ENCODE measurements at places on chromosomes 2 and 18.

- DNase-seq: peak; percentile 6
Measured at GRCh38 chr2:10530607-10531239, 82.6 kb upstream of the ODC1 start.

DNA sequence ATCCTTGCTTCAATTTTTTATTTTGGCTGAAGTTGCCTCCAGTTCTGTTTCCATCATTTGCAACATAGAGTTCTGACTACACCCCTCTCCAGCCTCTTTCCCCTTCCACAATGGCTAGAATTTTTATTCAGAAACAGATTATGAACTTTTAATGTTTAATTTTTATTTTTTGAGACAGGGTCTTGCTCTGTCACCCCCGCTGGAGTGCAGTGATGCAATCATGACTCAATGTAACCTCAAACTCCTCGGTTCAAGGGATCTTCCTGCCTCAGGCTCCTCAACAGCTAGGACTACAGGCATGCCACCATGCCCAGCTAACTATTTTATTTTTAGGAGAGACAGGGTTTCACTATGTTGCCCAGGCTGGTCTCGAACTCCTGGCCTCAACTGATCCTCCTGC lies 2.8 kb downstream of the NTSR2 start:
- no peak for DNase-seq

- no peak for DNase-seq
Measured at GRCh38 chr18:3541549-3542386, 91.8 kb downstream of the TGIF1 start.

DNA sequence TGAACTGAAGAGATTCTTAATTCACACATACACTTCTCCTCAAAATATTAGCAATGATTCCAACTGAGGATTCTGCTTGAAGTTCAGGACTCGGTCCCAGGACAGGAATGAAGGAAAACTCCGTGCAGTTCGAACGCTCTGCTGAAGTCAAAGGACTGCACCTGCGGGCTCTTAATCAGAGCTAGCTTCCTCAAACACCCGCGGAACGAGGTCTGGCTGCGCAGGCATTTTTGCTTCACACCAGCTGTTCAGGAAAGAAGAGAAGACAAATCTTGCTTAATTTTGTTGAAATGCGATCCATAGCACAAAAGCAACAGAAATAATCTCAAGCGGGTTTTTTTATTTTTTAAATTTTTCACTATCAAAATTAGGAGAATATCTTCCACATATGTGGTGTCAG lies 175.6 kb downstream of the LAMA1 start:
- DNase-seq: no peak

DNA sequence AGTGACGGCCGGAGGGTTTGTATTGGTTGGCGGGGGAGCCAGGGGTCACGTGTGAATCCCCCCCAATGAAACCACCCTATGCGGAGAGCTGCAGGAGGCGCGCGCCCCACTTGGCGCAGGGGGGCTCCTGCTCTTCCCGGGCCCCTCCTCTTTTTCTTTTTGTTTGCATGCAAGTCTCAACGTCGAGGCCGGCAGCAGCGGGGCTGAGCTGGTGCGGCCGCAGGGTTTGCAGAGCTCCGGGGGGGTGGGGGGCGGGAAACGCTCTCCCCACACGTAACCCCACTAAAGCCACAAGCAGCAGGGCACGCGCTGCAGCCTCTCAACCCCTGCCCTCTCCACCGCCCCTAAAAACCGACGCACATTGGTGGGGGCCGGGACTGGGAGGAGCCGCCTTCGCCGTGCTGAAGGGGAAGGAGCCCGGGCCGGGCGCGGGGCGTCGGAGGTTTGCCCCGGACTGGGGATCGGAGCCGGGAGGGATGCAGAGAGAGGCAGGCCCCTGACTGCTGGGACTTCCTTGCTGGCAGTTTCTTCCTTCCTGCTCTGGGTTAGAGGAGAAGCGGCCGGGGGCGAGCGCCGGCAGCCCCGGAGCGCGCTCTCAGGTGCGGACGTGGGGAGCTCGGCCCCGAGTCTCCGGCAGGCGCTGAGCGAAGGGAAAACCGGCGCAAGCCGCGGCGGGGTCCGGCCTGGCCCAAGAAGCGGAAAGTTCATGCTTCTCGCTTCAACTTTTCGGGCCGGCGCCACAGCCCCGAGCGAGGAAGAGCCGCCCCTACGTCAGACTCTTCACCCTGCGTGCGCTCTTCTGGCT lies 864 bp downstream of the LBH start:
- peak; percentile 90 for DNase-seq

DNA sequence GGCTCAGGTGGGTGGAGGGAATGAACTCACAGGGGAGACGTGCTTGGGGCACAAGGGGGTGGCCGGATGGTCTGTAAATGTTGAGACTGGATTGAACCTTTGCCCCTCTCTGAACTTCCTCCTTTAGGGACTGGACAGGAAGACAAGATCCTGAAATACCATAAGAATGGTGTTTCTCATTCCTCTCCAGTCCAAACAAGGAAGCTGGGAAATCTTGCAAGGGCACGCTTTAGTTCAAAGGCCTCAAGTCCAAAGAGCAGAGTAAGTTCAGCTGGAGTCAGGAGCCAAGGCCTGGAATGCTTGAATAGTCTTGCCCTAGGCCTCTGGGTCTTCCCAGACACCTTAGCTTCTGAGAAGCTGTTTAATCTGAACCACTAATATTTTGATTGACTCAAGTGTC lies 52.4 kb upstream of the SIX3 start:
- no peak for DNase-seq

GRCh38 chr2:36729067-36729466 lies 32.6 kb downstream of the VIT start:
- no peak for DNase-seq

- no peak for DNase-seq
Measured at GRCh38 chr18:59704146-59704545, 6.9 kb upstream of the CCBE1 start.

GRCh38 chr2:34030273-34030672 lies 431.2 kb upstream of the FAM98A start:
- no peak for DNase-seq

GRCh38 chr18:63617049-63617914 lies 26.8 kb downstream of the SERPINB4 start:
- no peak for DNase-seq

DNA sequence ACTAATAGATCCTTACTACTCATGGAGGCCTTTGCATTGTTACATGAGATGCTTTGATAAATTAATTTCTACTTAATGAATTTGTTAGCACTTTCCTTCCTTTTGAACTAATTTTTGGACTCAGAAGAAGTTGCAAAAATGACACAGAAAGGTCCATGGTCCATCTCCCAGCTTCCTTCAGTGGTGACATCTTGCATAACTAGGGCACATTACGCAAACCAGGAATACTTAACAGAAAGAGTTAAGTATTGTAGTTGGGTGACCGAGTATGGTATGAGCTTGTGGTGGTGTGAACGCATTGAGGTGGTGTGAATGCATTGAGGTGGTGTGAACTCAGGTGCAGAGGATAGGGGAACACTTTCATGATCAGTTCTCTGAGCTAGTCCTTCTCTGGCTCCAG lies 151.1 kb upstream of the TWIST2 start:
- DNase-seq: no peak

GRCh38 chr2:165610591-165611029 lies 141.1 kb downstream of the CSRNP3 start:
- DNase-seq: peak; percentile 2

DNA sequence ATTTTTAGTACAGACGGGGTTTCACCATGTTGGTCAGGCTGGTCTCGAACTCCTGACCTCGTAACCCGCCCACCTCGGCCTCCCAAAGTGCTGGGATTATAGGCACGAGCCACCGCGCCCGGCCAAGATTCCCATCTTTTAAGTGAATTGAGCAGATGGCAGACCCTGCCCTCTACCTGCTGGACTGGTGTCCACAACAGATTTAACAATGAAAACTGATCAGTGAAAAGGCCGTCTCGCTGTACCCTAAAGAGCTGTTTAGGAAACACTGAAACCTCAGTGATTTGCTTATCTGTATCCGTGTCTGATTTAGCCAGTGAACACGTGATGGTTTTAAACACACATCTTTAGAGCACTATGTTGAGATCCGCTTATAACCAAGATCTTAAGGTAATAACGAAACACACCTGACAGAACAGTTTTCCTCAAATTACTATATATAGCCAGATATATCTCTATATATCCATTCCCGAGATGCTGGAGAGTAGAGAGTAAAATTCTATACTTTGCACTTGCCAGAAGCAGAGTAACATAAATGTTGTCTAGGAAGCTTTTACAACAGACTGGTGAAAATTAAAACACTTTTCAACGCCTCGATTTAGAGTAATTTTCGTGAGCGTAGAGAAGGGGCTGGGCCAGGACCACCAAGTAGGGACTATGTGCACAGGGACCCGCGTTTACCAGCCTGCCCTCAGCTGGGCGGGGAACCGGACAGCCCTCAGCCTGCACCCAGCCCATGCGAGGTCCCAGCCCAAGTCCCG lies 594 bp downstream of the FAM161A start:
- peak; percentile 42 for DNase-seq

GRCh38 chr2:30722936-30723725 lies 84.1 kb downstream of the CAPN13 start:
- DNase-seq: no peak

GRCh38 chr18:30245766-30246455 lies 796.6 kb downstream of the DSC3 start:
- DNase-seq: no peak

DNA sequence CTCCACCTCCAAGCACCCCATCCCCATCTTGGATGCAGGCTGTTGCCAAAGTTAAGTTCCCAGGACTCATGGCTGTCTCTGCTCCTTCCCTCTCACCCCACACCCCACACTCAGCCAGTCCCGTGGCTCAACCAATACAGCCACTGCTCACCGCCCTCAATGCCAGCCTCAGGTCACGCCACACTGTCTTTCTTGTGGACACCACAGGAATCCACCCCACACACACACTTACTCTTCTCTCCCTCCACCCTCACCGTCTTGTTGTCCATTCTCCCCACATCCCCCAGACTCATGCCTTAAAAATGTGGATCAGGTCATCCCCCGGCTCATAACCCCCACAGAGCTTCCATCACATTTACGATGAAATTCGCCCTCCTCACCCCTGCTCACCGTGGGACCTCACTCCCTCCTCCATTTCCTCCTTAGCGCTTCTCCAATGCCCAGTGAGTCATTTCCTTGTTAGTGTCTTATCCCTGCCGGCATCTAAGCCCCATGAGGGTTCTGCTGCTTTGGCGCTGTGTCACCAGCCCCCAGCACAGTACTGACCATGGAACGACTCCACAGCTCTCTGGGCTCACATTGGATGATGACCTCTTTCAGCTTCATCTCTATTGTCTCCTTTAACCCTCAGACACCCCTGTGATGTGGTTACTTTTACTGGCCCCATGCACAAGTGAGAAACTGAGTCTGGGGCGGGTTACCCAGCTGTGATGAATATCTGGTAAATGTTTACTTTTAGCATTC lies 13.8 kb downstream of the MLPH start:
- DNase-seq: no peak

GRCh38 chr2:220417503-220417902 lies 790.1 kb downstream of the SLC4A3 start:
- no peak for DNase-seq

DNA sequence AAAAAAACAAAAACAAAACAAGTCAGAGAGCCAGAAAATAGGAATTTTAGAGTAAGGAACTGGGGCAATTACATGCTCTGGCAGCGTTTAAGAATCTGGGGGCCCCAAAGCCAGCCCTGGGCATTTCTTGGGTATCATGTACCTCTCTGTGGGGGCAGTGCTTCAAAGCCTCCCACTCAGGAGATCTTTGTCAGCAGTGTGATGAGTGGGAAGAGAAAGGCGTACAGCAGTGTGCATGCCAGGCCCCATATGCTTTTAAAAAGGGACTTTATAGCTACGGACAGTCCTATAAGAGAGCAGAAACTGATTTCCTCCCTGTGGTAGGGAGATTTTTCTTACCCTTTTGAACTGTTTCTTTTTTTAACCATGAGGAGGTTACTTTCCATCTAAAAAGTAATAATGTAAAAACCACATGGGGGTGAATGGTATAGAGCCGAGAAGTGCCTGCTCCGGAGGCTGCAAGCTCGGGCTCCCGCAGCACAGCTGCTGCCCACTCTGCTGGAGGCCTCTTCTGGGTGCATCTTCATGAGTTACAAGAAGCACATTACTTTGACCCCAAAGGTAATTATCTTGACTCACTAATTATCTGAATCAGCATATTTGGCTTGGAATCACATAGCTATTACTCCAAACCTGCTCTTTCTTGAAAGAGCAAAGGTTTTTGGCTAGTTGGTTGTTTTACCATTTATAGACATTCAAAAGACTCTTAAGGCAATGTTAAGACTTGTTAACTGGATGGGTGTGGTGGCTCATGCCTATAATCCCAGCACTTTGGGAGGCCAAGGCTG lies 46.4 kb downstream of the PROC start:
- no peak for DNase-seq

DNA sequence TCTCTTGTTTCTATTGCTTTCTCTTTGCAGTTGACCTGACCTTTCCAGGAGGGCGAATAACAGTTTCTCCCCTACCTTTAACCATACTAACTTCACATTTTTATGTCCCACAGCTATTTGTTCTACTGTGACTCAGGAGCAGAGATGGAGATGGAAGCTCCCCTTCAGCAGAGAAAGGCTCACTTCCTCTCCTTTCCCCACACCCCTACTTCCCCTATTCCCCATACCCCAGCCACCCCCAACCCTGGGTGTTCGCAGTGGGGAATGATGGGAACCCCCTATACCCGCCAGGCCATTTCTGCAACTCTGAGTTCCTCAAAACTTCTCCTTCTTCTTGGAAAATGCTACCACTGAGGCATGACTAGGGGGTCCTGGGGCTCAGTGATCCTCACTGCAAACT lies 285.4 kb upstream of the MGAT5 start:
- no peak for DNase-seq

GRCh38 chr2:11901351-11902069 lies 155.1 kb downstream of the LPIN1 start:
- DNase-seq: no peak

- DNase-seq: no peak
Measured at GRCh38 chr2:235703711-235704295, 210.0 kb downstream of the AGAP1 start.

GRCh38 chr18:36330435-36331052 lies 33.0 kb downstream of the FHOD3 start:
- no peak for DNase-seq

DNA sequence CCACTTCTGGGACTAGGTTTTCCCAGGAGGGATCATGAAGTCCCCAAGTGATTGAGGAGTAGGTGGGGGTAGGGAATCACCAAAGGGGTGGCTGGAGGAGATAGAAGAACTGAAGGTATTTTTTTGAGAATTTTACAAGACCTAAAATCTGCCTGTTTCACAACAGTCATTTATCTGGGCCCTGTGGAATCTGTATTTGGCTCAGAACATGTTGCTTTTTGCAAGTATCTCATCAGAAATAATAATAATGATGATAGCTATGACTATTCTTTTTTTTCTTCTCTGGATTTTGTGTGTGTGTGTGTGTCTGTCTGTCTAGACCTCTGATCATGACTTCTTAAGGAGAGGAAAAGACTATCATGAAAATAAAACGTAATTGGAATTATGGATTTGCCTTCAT lies 13.9 kb downstream of the STON1 start:
- no peak for DNase-seq
